ENCODE measurements at places on chromosomes 1 and 21. TPM values are rescaled to one million over a fixed set of nuclear protein-coding genes. Genes with fewer than 3 reads are reported as not detected.

DNA sequence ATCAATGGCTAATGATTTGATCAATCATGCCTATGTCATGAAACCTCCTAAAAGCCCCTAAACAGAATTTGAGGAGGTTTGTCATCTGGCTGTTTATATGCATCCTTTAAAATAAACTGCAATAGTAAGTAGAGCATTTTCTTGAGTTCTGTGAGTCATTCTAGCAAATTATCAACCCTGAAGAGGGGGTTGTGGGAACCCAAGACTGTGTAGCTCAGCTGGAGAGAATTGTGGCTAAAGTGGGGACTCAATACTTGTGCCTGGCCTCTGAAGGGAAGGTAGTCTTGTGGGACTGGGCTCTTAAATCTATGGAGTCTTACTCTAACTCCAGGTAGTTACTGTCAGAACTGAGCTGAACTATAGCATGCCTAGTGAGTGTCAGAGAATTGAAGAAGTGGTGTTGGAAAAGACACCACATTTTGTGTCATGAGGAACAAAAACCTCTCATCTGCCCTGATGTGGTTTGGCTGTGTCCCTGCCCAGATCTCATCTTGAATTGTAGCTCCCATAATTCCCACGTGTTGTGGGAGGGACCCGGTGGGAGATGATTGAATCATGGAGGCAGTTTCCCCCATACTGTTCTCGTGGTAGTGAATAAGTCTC is 402.4 kb downstream of the USH2A start:
- no peak for DNase-seq

DNA sequence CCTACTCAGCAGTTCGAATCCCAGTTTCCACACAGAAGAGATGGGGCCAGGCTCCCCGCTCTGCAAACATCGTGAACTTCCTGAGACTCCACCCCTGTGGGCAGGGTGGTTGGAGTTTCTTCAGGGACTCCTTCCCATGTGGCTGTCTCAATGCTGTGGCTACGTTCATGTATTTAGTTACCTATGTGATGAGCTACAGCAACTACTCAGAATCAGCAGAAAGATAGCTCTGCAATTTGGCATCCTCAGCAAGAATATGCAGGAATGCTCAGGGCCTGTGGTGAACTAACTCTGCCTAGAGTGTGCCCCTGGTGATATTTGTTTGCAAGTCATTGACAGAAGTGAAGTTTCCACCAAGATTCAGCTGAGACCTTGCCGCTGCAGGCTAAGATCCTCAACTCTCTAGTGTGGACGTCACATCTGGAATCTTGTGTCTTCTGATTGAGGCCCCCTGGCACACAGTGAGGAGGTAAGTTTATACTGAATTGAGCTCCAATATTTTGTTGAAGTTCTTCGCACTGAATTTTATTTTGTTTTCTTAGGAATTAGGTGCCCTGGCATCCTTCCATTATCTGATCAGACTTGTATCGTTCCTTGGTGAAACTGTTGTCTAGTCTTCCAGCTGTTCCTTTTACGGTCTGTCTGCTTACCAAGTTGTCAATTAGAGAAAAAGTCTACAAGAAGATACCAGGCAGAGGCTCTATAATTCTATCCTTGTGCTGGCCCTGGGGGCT is 8.2 kb upstream of the GLRX2 start:
- DNase-seq = no peak

The ZNF593OS gene
- 0.50 TPM for polyA plus RNA-seq

DNA sequence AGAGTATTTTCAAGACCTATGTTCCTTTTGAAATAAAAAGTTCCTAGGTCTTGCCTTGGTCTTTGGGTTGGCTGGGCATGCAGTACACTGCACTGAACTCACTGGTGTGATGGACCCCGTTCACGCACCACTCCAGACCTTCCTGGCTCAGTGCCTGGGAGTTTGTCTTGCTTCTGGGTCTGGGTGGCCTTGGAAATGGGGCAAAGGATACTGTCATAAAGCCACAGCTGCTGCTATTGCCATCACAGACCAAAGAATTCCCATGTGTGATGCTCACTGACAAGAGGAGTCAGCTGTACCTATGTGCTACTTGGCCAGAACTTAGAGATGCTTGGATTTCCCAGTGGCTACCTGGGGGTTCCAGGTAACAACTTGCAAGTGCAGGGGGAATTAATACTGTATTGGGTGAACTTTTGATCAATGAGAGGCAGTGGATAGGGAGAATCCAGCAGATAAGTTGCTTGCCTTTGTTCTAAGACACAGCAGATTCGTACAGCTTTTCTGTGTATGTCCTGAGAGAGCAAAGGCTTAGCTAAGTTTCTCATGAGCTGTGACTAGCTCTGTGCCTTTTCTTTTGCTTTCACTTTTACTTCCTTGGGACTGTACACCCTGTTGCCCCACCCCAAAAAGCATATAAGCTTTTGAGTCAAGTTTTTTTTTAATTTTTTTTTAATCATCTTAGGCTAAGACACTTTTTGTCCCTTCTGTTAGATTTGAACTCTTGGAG is 115.3 kb downstream of the RUNX1 start:
- DNase-seq = peak; percentile 76

The KPRP gene
- polyA plus RNA-seq = not detected

DNA sequence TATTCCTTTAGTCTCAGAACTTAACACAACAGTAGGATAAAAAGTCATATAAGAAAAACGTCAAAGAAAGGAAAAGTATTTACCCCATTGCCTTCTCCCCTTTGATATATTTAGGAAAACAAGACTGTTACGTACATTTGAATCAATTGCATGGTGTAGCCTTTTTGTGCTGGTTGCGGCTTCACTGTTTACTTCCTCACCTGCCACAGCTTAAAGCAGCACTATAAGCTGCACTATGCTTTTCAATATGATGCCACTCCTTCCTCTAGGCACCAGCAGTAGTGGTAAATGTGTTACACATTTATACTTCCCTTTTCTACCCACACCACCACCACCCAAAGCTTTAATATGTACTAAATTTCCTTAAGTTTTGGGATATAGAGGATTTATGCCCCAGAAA is 111.1 kb downstream of the ATP1B1 start:
- no peak for DNase-seq

The FCGR3A gene
- 19.5 TPM for polyA plus RNA-seq

The LRRIQ3 gene
- polyA plus RNA-seq = 0.39 TPM

- no peak for DNase-seq
These were observed 91.5 kb downstream of the MRPL39 start for GRCh38 chr21:25515484-25516405.

All from small intestine (tissue), 16 donors.